IMR-90 (cell line): ENCODE measurements at places on chromosomes 16 and 17. TPM values are rescaled to one million over a fixed set of nuclear protein-coding genes. Genes with fewer than 3 reads are reported as not detected.

CD300A gene
- total RNA-seq = not detected in 2 replicates

WNT3 gene
- total RNA-seq = 0.56 and 0.72 TPM in 2 replicates

NOTUM gene
- not detected in 2 replicates for total RNA-seq

CAMKK1 gene
- total RNA-seq = 4.1 and 4.2 TPM in 2 replicates

GRB7 gene
- total RNA-seq = under 0.01 and 0.18 TPM in 2 replicates

C17orf67 gene
- total RNA-seq = 0.18 and 0.56 TPM in 2 replicates

HOXB5 gene
- total RNA-seq = 0.54 and 0.56 TPM in 2 replicates

C16orf89 gene
- 0.18 TPM in 1 of 2 replicates, not detected in the other for total RNA-seq

DOC2A gene
- total RNA-seq = under 0.01 TPM in 1 of 2 replicates, not detected in the other

IL21R gene
- 0.72 and 0.83 TPM in 2 replicates for total RNA-seq

PRAC2 gene
- total RNA-seq = not detected in 2 replicates

PIPOX gene
- total RNA-seq = 1.1 and 1.3 TPM in 2 replicates

SDR42E1 gene
- total RNA-seq = 0.28 and 0.72 TPM in 2 replicates

FGF11 gene
- 0.18 and 0.28 TPM in 2 replicates for total RNA-seq

ESRP2 gene
- under 0.01 TPM in 1 of 2 replicates, not detected in the other for total RNA-seq

ACLY gene
- total RNA-seq = 228 and 230 TPM in 2 replicates

RNF167 gene
- 13.1 and 13.3 TPM in 2 replicates for total RNA-seq

VTN gene
- total RNA-seq = under 0.01 and 0.18 TPM in 2 replicates

DHRS7C gene
- not detected in 2 replicates for total RNA-seq

PTX4 gene
- not detected in 2 replicates for total RNA-seq

ABCC6 gene
- total RNA-seq = 0.36 and 0.56 TPM in 2 replicates

WSCD1 gene
- under 0.01 TPM in 1 of 2 replicates, not detected in the other for total RNA-seq

C17orf100 gene
- 0.18 and 0.28 TPM in 2 replicates for total RNA-seq

UNC13D gene
- total RNA-seq = under 0.01 TPM in 1 of 2 replicates, not detected in the other

TMEM204 gene
- total RNA-seq = 7.0 and 7.2 TPM in 2 replicates

PRCD gene
- under 0.01 TPM in 1 of 2 replicates, not detected in the other for total RNA-seq

KCTD13 gene
- 3.1 and 4.1 TPM in 2 replicates for total RNA-seq

ZNF768 gene
- 9.2 and 9.3 TPM in 2 replicates for total RNA-seq

SLC22A31 gene
- 0.18 and 0.56 TPM in 2 replicates for total RNA-seq

PIGL gene
- total RNA-seq = 17.5 and 17.9 TPM in 2 replicates

MYH10 gene
- 95.2 and 102 TPM in 2 replicates for total RNA-seq

TMIGD1 gene
- not detected in 2 replicates for total RNA-seq

PRSS22 gene
- not detected in 2 replicates for total RNA-seq

TP53TG3F gene
- not detected in 2 replicates for total RNA-seq

CHST4 gene
- total RNA-seq = under 0.01 TPM in 1 of 2 replicates, not detected in the other

TPPP3 gene
- 0.54 and 0.56 TPM in 2 replicates for total RNA-seq
